Upper lobe of left lung (tissue), 6 donors: ENCODE measurements at places on chromosomes 7 and 10. TPM values are rescaled to one million over a fixed set of nuclear protein-coding genes. Genes with fewer than 3 reads are reported as not detected.

Gene LLCFC1
- not detected for total RNA-seq

Gene PON3
- 33.8 TPM for total RNA-seq

Gene AUTS2
- 151 TPM for total RNA-seq

Gene SYT15B
- 33.5 TPM for total RNA-seq

Gene DNAJB9
- total RNA-seq, result 5.2 TPM
